ENCODE measurements at places on chromosomes 3 and 15.

DNA sequence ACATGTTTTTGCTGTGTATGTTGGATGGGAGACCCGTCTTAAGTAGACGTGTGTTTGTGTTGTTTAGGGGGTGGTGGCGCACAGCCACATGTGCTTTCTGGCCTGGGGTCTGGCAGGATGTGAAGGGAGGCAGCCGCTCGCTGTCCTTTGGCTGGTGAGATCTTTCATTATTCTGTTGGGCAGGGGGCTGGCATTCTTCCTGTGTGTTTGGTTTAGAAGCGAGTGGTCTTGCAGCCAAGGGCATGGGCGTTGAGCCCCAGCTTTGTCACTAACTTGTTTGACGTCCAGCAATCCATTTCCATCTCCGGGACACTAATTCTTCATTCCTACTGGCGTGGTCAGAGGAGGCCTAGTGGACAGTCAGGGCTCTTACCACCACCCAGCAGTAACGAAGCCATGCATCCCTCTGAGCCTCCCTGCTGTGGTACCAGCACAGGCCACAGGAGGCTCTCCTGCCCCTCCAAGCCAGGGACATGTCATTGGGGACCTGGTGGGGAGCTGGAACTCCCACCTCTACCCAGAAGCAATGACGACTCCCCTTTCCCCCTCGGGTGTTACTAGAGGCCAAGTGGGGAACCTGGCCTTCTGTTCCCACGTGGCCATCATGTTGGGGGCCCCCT is 10.7 kb downstream of the THSD4 start:
- peak; percentile 48 for DNase-seq

GRCh38 chr3:157573780-157574378 is 70.7 kb upstream of the VEPH1 start:
- no peak for DNase-seq

- DNase-seq: no peak
These were observed 383.3 kb upstream of the ROBO2 start for GRCh38 chr3:76656531-76657070.

DNA sequence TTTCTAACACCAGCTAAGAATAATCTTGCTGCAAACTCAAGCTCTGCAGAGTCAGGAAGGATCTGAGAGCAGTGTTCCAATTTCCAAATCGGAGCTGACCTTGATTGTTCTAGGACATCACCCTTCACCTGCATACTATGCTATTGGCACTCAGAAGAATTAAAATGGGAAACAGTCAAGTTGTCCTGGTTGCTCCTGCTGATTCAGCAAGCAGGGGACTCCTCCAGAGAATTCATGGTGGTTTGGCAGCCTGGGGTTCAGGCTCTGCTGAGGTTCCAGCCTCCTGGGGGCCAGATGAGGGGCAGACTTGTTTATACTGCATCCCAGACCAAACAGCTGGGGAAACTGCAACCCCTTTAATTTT is 213.7 kb upstream of the ADAMTS9 start:
- DNase-seq: no peak

- DNase-seq: no peak
These were observed 524.5 kb upstream of the TGFBR2 start for GRCh38 chr3:30081904-30082303.

GRCh38 chr15:98241032-98241554 is 280.6 kb downstream of the ARRDC4 start:
- no peak for DNase-seq

GRCh38 chr3:146223401-146224373 is 27.2 kb downstream of the PLSCR4 start:
- no peak for DNase-seq

- DNase-seq: no peak
These were observed 285.7 kb upstream of the CTNNB1 start for GRCh38 chr3:40913641-40914040.
